ENCODE measurements at places on chromosomes 5 and 9.
A peak's percentile ranks its signal among the peaks of the same experiment; 100 is the strongest.

GRCh38 chr5:164941132-164941531 lies 1435.7 kb downstream of the MAT2B start:
- no peak for DNase-seq

DNA sequence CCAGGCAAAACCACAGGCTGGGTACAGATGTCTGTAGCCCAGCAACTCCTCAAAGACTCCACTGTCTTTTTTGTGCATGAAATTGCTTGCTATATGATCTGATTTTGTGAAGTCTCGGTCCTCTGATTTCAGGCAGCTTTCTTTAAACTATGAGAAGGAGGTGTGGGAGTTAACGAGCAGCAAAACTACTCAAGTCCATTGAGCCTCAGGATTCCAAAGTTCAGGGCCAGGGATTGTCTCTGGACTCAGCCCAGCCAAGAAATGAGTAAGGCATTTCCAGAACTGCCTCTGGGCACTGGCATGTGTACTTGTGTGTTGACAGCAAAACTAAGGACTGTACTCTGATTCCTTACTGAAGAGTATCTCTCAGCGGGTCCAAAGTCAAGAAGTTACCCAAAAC lies 53.4 kb upstream of the GLIS3 start:
- no peak for DNase-seq

- peak; percentile 33 for DNase-seq
Observed at GRCh38 chr5:141637123-141637766, 448 bp downstream of the RELL2 start.

GRCh38 chr5:32217886-32218396 lies 43.8 kb upstream of the GOLPH3 start:
- DNase-seq: no peak

GRCh38 chr5:66661149-66661548 lies 65.0 kb downstream of the MAST4 start:
- DNase-seq: no peak

DNA sequence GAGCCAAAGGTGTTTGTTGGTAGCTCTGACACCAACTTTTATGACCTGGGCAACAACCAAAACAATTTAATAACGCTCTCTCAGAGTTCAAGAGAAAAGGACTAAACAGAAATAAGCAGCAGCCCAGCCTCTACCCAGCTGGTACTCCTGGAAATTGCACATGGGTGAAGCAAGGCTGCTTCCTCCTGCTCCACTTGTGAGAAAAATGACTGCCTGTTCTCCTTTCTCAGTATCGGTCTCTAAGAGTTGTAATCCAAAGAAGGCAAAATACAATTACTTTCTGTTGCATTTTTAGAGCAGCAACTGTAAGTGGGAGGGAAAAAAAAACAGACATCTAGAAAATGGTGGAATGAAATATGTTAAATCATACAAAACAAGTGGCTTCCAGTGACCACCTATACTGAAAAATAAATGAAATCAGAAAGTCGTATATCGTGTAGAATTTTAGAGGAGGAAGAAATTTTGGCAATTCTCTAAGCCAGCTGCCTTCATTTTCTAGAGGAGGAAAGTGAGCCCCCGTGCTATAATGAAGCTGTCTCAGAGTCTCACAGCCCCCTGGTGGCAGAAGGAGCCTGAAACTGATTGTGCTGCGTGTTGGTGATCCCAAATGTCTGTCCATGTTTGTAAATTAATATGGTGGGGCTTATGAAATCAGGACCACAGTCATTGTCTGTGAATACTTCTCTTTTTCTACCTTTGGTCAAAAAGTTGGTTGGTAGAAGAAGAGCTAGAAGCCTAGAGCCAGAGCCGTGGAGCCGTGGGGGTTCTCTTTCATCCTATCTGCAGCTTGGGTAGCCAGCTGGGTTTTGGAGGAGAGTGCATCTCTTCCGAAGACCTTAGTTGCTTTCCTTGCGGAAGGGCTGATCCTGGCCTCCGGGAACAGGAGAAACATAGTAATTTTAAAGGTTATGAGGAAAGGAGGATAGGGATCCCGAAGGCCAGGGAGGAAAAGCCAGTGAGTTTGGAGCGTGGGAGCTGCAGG lies 139.9 kb downstream of the PIP5K1B start:
- DNase-seq: no peak

- DNase-seq: peak; percentile 35
Observed at GRCh38 chr9:114894609-114895433, 35.6 kb downstream of the TNFSF8 start.

DNA sequence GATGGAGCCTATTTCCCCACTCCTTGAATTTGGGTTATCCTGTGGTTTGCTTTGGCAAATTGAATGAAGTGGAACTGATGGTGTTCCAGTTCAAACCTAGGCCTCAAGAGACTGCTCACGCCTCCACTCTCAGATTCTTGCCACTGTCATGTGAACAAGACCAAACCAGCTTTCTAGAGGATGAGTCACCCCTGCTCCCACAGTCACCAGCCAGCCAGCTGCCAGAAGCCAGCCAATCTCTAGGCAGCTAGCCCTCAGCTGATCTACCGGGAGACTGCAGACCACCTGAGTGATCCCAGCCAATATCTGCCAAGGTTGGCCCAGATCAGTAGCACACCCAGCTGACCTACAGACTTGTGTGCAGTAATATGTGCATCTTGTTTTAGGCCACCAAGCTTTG lies 300.6 kb downstream of the TMEM38B start:
- DNase-seq: no peak
